H1 (cell line): ENCODE measurements at places on chromosomes 2 and 18.

DNA sequence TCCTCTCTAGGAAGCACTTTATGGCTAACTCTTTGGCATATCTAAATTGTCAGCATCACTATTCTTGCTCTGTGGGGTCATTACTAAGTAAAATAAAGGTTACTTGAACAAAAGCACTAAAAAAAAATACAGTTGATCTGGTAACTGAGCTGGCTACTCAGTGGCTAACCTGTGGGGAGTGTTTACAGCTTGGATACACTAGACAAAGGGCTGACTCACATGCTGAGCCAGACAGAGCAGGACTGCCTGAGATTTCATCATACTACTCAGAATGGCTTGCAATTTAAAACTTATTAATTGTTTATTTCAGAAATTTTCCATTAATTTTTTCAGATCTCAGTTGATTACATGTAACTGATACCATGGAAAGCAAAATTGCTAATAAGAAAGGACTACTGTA is 1690.4 kb upstream of the SLC39A10 start:
- no peak for DNase-seq

- DNase-seq = no peak
These were observed 53.5 kb upstream of the FN1 start for GRCh38 chr2:215489288-215489848.

DNA sequence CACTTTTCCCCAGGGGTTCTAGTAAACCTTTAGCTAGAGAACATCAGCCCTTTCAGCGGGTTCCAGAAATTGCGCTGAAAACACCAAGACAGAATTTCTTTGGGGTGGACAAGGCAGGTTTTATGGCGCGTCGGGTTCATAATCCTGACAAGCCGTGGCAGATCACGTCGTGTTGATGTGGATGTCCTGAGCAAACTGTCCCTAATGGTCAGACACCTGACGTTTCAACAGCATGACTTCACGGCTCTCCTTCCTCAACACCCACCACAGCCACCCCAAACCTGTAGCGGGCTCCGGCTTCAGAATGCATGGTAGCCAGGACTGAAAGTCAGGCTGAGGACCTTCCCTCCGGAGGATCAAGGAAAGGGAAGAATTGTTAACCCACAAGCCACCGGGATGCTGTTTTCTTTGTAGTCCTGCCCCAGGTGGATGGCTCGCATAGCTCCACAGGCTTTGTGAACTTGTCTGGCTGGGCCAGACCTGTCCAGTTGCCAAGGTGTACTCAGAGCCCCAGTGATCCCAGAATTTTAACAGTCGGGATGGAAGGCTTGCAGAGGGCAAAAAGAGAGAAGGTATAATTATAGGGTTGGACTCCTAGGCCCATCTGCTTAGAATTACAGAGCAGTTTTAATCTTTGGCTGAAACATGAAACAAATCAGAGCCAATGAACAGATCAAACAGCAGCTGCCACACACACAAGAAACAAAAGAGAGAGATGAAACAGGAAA is 1.5 kb downstream of the APCDD1 start:
- DNase-seq = no peak

DNA sequence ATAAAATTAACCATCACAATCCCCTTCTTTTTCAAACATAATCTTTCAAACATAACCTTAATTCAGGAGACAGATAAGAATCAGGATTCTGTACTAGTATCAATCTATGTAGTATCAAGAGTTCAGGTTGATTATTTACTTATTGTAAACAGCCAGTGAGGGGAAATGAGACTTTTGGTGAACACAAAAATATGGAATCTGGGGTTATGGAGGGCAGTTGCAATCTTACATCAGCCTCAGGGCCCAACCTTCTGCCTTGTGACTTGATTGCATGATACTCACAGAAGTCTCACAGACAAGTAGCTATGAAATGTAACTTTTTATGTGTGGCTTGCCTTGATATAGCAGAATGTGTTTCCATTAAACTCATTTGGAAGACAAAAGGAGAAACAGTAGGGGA is 262.7 kb upstream of the THSD7B start:
- DNase-seq = no peak

GRCh38 chr18:13183790-13184189 is 34.8 kb upstream of the LDLRAD4 start:
- DNase-seq = no peak
